Activated naive CD4-positive, alpha-beta T cell treated with anti-CD3 and anti-CD28 coated beads for 36 hours (primary cell): ENCODE measurements at places on chromosomes 11 and 22.
A peak's percentile ranks its signal among the peaks of the same experiment; 100 is the strongest.

DNA sequence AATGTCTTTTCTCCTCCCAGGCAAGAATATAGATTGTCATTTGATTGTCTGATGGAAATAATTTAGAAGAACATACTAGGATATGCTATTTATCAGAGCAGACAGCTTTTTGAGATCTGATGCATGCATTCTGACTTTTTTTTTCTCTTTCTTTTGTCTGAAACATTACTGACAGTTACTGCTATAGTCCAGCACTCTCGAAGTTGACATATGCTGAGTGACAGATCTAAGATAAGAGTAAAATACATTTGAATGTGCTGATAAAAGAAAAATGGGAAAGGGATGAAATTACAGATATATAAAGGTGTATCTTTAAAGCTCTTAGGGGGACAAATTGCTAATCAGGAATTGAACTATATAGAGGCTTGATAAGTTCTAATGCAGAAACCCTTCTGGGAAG lies 753.8 kb upstream of the TENM4 start:
- no peak for DNase-seq

- DNase-seq = no peak
Observed at GRCh38 chr11:131411636-131412035, 41.2 kb downstream of the NTM start.

GRCh38 chr11:110891411-110891810 lies 179.2 kb upstream of the ARHGAP20 start:
- no peak for DNase-seq

- no peak for DNase-seq
Observed at GRCh38 chr11:18321578-18321968, 367 bp downstream of the HPS5 start.

- DNase-seq = peak; percentile 37
Observed at GRCh38 chr11:17013548-17014320, 480 bp downstream of the PLEKHA7 start.
